Stimulated activated CD8-positive, alpha-beta memory T cell treated with anti-CD3 and anti-CD28 coated beads, Interleukin-7, amount 100 ng/mL, for 1 hour (primary cell): ENCODE measurements at places on chromosomes 2 and 18.
A peak's percentile ranks its signal among the peaks of the same experiment; 100 is the strongest.

GRCh38 chr18:48829443-48830149 lies 121.2 kb downstream of the SMAD7 start:
- no peak for DNase-seq

DNA sequence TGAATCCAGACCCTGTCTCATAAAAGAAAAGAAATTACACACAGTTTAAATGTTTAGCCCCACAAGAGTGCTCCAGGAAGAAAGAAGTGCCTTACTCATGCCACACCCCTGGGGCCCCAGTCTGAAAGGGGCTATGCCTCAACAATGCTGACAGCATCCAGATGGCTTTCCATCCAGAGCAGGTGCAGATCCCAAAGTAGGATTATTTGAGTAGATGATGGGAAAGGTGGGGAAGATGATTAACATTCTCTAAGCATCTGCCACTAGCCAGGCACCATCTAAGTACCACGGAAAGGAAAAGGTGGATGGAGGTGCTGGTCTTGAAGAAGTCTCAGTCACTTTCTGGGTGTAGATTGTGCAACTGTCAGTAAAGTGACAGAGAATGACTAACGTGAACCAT lies 16.3 kb downstream of the DPYSL5 start:
- DNase-seq: no peak

DNA sequence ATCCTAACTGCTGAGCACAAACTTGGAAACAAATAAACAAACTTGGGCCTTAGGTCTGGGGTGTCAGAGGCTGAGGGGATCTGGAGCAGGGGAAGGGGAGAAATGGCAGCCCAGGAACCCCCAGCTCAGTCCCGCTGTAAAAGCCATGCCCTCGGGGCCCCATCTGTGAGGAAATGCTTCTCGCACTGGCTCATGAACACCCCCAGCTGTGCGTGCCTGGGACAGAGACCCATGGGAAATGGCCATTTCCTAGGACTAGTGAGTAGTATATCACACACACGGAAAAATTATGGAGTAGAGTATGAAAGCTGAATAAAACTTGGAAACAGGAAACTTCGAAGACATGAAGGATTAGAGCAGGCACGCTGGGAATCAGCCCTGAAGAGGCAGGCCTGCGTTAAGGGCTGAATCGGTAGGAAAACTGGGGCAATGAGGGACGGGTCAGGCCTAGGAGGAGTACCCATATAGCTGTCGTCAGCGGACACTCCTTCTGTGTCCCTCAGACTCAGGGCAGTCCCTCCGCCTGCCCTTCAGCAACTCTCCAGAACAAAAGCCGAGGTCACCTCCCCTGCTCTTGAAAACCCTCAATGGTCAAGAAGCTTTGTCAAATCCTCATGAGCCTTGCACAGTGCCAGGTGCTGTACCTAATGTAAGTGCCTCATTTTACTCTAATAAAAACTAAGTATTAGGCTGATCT lies 120.8 kb upstream of the ODC1 start:
- no peak for DNase-seq

DNA sequence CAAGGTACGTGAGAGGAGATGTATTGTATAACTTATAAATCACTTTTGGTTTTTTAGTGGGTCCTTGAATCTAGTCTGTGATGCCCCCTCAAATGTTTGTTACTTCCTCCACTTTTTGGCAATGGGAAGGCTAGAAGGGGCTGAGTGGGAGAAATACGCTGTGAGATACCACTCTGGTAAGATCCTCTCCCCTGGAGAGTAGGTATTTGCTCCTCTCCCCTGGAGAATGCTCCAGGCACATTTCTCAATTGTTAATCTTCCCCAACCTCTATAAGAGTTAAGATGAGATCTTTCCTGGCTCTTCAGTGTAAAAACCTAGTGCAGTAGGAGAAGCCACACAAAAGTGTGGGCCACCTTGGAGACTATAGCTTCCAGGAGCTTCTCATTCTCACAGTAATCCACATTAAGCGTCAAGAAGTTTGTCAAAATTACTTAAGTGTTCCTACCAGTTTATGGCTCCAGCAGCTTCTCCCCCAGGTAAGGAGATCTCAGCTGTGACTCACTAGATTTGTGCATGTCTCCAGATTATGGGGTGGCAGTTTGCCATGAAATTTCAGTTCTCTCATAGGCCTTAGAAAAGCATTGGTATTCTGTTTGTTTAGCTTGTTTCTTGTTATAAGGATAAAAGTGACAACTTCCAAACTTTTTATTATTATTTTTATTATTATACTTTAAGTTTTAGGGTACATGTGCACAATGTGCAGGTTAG lies 182.6 kb downstream of the FSIP2 start:
- no peak for DNase-seq

DNA sequence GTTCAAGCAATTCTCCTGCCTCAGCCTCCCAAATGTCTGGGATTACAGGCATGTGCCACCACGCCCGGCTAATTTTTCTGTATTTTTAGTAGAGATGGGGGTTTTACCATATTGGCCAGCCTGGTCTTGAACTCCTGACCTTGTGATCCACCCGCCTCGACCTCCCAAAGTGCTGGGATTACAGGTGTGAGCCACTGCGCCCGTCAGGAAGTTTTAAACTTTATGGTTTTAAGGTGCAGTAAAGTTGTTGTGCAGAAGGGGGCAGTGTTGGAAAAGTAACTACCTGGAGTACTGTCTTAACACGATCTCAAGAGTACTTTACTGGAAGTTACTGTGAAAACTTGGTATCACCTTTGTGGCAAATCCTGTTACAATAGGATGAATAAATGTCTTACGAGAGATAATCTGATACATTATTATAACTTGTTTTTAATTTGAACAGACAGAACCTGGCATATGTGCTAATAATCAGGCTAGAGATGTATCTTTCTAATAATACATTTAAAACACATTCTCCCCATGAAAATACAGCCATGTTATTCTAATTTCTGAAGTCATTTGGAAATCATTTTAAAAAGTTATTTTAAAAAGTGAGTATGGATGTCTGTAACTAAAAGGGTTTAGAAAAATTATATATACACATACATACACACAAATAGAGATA lies 10.8 kb downstream of the SPDYA start:
- DNase-seq: peak; percentile 16

DNA sequence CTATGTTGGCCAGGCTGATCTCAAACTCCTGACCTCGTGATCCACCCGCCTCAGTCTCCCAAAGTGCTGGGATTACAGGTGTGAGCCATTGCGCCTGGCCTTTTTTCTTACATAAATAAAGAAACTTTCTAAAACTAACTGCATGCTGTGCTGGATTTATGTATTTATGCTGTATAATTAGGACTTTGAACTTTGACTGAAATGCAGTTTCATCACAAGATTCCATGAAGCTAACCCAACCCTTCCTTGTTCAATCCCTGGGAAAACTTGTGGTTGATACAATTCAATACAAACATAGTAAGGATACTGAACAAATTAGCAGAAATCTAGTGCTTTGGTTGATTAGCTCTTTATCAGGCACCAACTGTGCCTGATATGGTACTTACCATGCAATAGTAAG lies 20.9 kb upstream of the SLC35F5 start:
- DNase-seq: no peak

DNA sequence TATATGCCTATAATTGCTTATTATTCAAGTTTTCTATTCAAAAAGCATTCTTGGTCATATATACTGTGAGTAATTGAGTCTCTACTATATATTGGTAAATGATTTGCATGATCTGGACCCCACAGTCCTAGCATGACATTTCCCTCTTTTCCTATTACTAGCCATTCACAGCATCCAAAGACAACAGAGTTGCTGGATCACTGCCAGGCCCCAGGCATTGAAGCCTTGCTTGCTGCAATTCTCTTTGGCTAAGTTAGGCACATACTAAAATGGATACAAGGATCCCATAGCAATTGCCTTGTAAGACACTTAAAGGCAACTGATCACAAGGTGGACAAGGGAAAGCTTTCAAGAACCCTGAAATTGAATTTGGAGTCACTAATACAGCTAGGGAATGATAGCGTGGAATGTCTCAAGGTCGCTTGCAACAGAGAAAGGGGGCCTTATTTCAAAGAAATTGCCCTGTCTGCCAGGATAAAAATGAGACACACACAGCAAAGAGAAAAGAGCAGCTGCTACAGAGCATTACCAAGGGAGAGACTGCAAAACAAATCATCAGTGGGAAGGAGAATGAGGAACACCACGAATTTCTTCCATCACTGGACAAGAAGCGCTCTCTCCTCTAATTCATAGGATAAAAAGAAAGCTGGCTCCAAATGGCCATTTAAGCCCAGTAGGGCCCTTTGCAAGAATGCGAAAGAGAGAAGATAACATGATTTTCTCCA lies 77.1 kb upstream of the EPHA4 start:
- no peak for DNase-seq

DNA sequence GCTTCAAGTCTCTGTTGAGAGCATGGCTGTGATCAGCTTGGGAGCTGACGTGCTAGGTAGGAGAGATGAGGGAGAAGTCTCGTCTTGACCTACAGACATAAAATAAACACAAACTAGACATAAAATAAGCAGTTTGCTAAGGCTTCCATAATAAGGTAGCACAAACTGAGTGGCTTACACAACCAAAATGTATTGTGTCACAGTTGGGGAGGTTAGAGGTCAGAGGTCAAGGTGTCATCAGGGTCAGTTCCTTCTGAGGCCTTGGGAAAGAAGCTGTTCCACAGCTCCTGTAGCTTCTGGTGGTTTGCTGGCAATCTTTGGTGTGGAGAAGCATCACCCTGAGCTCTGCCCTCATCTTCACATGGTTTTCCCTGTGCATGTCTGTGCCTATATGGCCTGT lies 20.2 kb downstream of the DAW1 start:
- no peak for DNase-seq

DNA sequence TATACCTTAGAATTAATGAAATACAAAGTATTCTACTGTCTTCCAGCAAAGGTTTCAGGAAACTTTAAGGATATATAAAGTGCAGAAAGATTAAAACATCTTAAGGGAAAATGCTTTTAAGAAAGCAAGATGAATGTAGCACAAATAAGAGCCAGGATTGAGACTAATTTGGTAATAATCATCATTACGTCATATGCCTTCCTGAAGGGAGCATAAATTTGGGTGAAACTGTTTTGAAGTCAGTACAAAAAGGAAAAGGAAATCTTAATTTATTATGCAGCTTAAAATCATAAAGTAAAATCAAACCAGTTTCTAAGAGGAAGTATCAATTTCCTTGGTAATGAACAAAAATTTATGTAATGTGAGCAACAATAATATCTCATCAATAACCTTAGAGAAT lies 221.7 kb downstream of the CTNNA2 start:
- no peak for DNase-seq

DNA sequence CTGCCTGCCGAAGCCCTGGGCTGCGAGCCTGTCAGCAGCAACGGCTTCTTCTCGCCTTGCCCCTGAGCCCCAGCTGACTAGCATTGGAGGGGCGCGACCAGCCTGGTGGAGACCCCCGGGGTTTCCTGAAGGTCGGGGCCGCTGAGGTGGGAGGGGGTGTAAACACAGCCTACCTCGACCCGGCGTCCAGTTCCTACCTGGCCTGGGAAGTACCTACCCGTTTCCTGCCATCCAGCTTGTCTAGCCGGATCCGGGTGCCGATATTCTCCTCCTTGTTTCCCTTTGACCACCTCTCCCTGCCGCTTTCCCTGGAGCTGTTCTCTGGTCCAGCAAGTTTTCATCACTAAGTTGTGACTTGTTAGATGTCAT lies 511 bp downstream of the MOB4 start:
- no peak for DNase-seq

- no peak for DNase-seq
Measured at GRCh38 chr2:84687498-84688149, 171.3 kb downstream of the DNAH6 start.
